ENCODE measurements at places on chromosomes 11 and 22.
A peak's percentile ranks its signal among the peaks of the same experiment; 100 is the strongest.

DNA sequence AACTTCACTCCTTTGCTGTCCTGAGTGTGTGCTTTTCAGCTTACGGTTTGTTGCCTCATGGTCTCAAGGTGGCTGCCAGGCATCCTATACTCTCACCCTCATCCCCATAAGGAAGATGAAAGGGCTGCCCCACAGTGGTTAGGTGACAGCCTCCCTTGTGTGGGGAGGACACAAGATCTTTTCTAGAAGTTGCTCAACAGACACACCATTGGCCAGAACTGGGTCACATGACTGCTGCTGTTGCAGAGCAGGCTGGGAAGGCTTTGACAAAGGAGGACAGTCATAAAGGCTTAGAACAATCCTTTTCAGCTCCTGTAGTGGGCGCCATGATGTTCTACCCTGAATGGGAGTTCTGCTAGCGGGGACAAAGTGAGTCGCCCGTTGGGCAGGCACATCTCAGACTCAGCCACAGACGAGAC is 69.7 kb upstream of the RASD2 start:
- DNase-seq = no peak

GRCh38 chr11:36500315-36500721 is 9.8 kb downstream of the TRAF6 start:
- peak; percentile 95 for DNase-seq

DNA sequence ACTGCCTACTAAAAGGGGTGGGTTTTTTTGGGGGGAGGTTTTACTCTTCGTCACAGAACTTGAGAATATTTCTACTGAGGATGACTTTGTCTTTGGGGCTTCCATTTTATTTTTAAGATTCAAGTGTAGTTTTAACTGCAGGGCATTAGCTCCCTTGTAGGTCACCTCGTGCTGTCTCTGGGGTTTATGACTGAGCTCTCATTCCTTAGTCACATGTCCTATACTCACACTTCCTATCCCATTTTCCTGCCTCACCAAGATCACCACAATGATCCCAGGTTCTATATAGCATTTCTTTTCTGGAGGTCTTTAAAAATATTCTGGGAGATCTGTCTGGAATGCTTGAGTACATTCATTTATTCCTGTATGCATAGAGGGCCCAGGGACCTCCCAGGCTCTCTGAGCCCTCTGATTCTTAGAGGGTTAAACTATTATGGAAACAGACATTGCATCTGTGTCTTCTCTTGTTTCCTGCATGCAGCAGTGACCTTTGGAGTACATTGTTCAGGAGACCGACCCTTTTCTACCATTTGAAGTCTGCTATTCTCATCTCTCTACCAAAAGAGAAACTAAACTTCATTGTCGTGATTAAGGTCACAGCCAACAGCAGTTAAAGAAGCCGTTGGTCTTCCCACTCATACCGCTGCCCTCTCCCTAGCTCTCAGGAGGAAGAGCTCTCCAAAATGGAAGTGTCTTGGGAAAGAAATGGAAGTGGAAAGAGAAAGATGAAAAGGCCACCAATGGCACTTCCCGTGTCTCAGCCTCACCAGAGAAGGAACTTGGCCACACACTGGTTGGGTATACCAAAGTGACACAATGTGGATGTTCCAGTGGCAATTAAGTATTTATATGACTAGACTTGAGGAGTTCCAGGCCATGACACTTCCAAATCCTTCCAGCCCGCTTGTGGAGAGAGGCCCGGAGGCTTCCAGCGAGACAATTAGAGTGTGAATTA is 77.5 kb downstream of the ZBTB16 start:
- DNase-seq = no peak

GRCh38 chr11:65927904-65928397 is 8.7 kb downstream of the DRAP1 start:
- DNase-seq = no peak

DNA sequence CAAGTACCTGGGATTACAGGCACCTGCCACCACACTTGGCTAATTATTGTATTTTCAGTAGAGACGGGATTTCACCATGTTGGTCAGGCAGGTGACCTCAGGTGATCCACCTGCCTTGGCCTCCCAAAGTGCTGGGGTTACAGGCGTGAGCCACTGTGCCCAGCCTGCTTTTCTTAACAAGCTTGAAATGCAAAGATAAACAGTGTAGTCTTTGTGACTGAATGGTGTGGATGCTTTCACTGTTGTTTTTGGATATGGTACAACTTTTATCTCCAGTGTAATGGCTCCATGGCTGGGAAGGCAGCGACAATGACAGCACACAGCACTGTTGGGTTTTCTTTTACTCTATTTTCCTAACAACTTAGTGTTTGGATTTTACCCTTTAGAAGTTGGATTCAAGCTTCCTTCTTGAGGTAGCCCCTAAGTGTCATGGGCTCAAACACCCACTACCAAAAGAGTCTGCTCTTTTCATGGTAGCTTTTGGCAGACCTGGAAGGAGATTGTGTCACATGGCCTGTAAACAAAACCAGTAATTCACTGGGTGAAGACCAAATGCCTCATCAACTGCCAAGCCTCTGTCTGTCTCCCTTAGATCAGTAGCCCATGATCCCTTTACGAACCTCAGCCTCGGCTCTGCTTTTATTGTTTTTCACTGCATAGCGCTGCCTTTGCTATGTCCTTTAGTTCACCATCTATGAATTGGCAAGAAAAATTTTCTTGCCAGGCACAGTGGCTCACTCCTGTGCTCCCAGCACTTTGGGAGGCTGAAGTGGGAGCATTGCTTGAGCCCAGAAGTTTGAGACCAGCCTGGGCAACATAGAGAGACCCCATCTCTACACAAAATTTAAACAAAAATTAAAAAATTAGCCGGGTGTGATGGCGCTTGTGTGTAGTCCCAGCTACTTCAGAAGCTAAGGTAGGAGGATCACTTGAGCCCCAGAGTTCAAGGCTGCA is 6.4 kb downstream of the VPS51 start:
- peak; percentile 40 for DNase-seq

- no peak for DNase-seq
Measured at GRCh38 chr11:114886644-114887265, 208.4 kb downstream of the NXPE2 start.

DNA sequence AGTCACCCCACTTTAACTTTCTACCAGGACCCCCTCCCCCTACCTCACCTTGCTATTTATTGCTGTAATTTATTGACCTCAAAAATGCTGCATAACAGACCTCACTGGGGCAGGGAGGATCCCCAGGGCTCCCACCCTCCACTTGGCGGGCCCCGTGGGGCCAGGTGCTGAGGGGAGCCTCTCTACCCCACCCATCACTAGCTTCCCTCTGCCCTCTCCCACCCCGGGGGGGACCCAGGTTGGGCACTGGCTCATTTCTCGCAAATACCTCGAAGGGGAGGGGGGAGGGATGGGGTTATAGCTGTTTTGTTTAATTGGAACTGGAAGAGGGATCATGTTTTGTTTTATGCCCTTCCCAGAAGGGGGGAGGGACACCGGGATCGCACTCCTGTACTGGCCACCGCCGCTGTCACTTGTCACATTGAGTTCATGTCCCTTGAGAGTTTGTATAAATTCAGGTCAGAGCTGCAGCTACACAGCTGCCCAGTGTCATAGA is 16.3 kb upstream of the TMEM191C start:
- DNase-seq = no peak

DNA sequence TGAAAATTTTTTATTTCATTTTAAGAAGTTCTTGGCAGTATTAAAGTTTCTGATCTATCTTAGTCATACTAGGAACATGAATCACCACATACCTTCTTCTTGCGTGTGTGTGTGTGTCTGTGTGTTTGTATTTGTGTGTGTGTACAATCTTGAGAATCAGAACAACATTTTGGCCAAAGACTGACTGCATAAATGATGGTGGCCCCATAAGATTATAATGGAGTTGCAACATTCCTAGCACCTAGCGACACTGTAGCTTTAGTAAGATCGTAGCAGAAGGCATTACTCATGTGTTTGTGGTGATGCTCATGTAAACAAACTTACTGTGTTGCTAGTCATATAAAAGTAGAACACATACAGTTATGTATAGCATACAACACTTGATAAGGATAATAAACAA is 205.4 kb downstream of the FAM76B start:
- DNase-seq = peak; percentile 36

DNA sequence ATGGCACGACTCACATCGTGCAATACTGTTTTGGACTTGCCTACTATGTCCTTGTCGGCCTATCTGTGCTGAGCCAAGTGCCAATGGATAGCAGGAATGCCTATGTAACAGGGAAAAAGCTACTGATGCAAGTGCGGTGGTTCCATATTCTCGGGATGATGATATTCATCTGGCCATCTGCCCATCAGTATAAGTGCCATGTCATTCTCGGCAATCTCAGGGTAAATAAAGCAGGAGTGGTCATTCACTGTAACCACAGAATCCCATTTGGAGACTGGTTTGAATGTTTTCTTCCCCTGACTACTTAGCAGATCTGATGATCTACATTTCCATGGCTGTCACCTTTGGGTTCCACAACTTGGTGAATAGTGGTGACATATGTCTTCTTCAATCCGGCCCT is 20.1 kb downstream of the OOSP3 start:
- DNase-seq = no peak

- DNase-seq = peak; percentile 66
Measured at GRCh38 chr11:108788565-108789199, 123.8 kb downstream of the DDX10 start.

- peak; percentile 75 for DNase-seq
Measured at GRCh38 chr11:111846636-111847035, 24.7 kb downstream of the ALG9 start.

DNA sequence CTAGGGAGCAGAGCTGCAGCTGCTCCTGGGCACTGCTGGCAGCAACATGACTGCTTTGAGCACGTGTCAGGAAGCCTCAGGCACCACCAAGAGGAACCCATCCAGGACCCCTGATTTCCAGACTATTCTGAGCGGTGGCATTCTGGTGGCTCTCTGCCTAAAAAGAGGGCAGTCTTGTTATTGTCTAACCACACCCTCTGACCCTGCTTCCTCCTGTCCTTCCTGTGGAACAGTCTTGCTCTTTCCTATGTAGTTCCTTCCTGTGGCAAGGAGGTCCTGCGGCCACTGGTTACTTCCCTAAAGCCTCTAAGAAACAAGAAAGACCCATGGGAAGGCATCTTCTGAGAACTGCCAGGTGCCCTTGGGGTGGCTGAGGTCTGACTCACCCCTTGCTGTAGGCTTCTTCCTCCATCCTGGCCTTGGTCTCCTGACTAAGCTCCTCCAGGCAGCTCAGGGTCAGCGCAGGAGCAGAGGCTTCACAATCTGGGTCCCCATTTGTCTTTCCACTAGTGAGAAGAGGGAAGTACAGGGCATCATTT is 13.1 kb upstream of the LYVE1 start:
- DNase-seq = peak; percentile 30

- peak; percentile 33 for DNase-seq
Measured at GRCh38 chr22:17098379-17098819, 13.6 kb downstream of the IL17RA start.

DNA sequence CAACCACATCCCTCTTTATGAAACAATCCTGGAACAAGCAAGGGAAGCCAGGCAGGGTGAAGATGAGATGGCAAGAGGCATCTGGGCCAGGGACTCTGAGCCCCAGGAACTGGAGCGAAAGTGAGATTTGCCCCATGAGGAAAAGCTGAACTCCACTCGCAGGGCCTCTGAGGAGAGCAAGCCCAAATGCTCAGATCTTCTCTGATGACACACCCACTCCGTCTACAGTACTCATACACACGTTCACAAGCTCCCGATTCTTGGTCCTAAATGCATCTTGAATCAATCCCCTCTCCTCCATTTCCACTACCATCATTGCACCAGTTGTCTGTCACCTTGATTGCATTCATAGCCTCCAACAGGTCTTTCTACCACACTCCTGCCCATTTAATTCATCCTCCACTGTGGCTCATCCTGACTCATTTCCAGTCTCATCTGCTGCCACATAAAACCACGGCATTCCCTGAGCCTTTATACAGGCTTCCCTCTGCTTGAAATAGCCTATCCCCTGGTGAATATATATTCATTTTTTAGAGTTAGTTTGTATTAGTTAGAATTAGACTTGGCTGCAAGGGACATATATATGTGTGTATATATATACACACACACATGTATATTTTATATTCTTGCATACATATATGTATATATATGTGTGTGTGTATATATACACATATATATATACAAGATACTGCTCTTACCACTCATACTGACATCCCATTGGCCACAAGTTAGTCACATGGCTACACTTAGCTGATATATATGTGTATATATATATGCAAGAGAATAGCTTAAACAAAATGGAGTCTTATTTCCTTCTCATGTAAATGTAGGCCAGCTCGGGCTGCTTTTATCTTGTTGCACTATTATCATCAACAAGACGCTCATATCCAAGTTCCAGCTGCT is 1.4 kb upstream of the APOA5 start:
- DNase-seq = peak; percentile 54

GRCh38 chr11:108586600-108586999 is 7.0 kb downstream of the EXPH5 start:
- no peak for DNase-seq

- no peak for DNase-seq
Measured at GRCh38 chr22:19679522-19680101, 34.7 kb upstream of the SEPTIN5 start.

- no peak for DNase-seq
Measured at GRCh38 chr11:86196085-86196696, 48.4 kb upstream of the EED start.

DNA sequence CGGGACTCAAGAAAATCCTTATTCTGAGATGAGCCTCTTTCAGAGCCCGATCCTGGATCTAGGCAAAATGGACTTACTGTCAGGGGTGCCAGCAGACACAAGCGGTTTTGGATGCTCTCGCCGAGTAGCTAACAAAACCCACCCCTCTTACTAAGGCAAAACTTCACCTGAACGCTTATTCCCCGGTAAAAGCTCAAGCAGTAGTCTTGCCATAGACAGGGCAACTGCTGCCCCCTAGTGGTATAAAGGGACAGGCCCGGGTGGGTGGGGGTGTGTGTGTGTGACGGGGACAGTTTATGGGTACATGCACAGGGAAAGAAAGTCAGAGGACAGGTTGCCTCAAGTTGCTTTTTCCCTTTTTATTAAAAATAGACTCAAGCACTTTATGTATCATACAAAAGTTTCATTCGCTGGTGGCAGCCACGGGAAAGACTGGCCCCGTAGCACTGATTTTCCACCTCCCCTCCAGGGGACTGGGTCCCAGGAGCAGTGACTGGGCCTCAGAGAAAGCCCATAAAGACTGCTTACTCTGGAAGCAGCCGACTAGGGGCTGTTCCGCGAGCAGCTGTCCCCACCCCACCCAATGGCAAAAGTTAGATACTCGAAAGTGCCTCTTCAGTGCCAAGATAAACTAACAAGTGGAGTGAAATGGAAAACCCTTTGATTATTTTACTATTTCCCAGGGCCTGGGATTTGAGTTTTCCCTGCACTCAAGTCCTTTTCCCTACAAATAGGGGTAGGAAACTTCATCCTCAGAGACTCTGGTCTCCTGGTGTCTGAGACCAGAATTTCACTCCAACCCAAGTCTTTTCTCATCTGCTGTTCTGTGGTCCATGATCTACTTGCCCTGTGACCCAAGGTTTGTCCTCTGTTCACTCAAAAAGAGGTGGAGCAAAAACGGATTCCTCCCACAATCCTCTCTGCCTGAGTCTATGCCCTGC is 4.7 kb downstream of the YPEL4 start:
- DNase-seq = peak; percentile 78

GRCh38 chr11:100629671-100630070 is 57.4 kb upstream of the ARHGAP42 start:
- peak; percentile 6 for DNase-seq
